ENCODE measurements at places on chromosomes 2 and 18. TPM values are rescaled to one million over a fixed set of nuclear protein-coding genes. Genes with fewer than 3 reads are reported as not detected.

DNA sequence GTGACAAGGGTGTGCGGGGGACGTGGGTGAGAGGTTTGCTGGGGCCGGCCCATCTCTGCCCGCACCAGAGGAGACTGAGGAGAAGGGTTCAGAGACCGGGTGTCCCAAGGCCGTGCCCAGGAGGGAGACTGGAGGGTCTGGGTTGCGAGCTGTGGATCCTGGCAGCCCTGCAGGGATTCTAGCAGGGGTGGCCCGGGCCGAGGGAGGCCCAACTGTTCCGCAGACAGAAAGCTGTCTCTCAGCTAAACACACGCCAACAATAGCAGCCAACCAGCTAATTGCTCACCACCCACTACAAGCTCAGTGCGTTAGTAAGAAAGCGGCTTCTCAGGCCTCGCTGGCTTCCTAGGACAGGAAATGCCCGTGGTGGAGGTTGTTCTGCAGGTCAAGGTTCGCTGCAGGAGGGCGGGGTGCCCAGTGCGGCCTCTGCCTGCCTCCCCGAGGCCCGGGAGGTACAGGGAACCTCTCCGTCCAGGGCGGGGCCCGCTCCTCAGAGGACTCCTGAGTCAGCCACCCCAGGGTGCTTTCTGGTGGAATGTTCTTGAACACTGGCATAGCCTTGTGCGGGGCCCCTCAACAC lies 282.0 kb upstream of the PXDN start:
- DNase-seq: no peak

DNA sequence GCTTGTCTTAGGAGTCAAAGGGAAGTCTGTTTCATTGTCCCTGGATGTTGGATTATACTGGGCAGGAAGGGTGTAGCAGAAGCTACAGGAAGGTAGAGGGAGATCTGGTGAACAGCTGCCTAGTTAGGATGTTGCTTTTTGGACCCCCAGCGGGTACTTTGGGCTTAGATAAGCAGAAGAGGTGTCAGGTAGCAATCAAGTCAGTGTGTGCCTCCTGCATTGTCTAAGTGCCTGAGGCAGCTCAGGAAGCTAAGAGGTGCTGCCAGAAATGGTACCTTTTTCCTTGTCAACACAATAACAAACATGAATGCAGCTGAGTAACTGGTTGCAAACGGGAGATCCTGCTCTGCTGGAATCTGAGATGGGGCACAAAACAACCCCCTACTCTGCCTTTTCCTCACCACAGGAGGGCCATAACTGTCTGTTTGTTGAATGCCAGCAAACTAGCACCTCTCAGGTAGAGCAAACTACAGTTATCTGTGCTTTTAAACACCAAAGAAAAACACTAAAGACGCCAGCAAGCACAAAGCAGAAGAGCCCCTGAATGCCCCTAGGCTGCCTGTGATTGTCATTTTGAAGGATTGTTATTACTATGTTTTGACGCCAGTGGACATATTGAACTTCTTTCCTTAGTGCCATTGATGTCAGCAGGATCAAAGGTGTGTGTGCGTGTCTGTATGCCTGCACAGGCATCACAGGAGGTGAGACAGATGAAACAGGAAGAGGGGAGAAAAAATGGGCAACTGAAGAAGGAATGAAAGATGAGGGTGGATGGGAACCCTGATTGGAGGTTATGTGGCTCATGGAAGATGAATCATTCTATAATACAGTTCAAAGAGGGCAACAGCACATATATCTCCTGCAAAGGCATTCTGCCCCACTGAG lies 151.4 kb downstream of the ETAA1 start:
- no peak for DNase-seq

WNT6 gene
- not detected for polyA plus RNA-seq

GRCh38 chr2:65587779-65588178 lies 155.4 kb upstream of the SPRED2 start:
- no peak for DNase-seq

GRCh38 chr2:205386109-205386508 lies 296.2 kb upstream of the NRP2 start:
- no peak for DNase-seq

DNA sequence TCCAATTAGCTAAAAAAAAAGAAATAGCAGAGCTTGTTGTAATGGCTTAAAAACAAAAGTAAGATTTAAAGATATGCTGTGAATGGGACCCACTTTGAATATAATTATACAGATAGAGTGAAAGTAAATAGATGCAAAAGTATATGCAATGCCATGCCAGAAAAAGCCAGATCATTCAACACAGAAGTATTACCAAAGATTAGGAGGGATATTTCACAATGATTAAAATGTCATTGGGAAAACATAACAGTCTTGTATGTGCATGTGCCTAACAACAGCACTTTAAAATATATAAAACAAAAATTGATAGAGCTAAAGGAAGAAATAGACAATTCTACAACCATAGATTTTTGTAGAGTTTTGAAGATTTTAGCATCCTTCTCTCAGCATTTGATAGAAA lies 19.9 kb upstream of the SIGLEC15 start:
- DNase-seq: no peak

DNA sequence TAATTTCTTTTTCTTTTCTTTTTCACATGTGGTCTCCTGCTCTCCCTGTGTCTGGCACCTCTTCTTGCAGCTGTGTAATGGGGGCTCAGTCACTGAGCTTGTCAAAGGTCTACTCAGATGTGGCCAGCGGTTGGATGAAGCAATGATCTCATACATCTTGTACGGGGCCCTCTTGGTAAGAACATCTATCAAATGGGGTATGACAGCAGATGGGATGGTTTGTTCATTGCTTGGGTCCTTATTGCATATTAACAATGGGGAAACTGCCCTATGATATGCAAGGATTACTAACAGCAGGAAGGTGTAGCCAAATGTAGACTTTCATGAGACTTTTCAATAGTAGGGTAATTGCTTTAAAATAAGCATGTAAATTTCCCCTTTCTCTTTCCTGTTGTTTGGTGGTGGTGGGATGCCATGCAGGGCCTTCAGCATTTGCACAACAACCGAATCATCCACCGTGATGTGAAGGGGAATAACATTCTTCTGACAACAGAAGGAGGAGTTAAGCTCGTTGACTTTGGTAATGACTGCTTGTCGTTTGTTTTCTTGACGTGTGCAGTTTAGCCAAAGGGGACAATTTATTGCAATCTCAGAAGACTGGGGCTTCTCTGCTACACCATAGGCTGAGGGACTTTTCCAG lies 36.5 kb downstream of the MYO3B start:
- DNase-seq: no peak

CAPN10 gene
- polyA plus RNA-seq: 11.6 TPM

DNA sequence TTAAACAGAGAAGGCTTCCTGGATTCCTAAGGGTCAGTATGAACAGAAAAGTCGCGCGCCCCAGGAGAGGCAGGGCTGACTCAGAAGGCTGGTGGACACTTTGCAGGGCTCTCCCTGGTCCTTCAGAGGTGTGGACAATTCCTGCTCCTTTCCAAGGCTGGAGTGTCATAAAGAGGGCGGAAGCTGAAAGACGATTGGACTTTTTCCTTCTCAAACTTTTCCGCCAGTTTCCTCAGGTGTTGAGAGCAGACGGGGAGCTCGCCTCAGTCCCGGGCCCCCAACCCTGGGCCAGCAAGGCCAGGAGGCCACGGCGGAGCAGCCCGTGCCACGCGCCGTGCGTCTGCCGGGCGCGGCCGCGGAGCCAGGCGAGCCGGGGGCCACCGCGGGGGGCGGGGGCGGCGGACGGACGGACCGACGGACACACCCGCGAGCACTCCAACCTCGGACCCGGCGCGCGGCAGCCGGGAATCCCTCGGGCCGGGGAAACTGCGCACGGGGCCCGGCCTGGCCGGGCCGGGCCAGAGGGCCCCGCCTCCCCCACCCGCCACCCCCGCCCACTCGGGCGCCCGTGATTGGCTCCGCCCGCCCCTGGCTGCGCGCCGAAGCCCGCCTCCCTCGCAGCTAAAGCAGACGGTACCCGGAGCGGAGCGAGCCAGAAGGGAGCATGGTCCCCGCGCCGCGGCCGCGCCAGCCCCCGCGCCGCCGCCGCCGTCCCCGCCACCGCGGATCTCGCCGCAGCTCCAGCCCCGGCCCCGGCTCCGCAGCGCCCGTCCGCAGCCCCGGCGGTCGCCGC lies at the start of gene KLHL29:
Gene KLHL29 (plus strand): TSS at position 629 of the 793 bp plus-strand sequence. CDS start 177,018 bp downstream, outside the sequence.
- DNase-seq: peak; percentile 21

DNA sequence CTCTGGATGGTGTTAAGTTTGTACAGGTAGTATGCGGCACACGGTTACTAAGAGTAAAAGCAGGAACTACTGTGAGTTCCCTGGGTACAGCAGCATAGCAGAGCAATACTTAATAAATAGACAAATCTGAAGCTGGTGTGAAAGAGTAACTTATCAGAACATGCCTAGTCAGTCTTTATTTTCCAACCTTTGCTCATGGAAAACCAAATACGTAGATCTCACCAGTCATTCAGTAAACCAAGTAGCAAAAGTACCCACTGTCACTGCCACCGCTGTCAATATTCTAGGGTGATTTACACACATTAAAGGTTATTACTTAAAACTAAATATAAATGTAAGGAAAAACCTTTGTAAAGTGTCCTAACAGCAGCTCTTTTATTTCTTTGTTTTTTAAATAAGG lies 35.0 kb downstream of the SIGLEC15 start:
- no peak for DNase-seq

DNA sequence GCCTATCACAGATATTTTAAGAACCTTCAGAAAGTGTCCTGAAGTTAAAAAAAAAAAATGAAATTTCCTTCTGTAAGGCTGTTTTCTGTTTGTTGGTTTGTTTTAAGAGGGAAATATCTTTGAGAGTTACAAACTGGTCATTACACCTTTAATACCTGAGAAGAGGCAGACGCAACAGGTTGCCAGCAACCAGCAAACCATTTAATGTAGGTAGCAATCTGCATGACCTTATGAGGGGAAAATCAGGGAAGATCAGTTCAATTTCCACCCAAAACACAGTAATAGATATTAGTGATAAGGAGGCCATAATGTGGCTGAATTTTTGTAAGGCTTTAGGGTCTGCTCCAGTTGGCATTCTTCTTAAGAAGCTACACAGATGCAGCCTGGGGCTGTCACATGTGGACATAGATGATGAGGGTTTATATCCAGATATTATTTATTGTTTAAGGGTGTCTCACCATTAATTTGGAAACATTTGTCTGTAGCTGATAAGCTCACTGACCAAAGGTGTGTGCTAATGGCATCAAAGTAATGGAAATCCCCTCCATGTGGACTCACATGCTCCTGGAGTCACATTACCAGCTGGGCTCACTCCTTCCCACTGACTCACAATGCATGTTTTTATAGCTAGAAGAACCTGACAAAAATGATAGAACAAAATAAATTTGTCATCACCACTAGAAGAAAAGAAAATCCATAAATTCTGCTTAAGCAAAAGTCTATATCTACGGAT lies 83.5 kb upstream of the DTNA start:
- DNase-seq: no peak
